ENCODE measurements at places on chromosomes 11 and 22.

DNA sequence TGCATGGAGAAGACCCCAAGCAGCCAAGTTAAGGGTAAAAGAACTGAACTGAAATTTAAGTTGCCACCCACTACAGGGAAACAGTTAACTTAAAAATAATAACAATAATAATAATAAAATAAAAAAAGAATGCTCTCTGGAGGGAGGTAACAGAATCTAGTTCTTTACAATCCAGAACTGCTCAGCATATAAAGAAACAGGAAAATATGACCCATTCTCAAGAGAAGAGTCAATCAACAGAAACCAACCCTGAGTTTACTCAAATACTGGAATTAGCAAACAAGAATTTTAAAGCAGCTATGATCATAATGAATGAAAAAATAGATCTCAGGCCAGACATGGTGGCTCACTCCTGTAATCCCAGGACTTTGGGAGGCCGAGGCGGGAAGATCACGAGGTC lies 53.8 kb downstream of the DENND5A start:
- DNase-seq: no peak

- no peak for DNase-seq
Measured at GRCh38 chr11:64013141-64013896, 22.4 kb upstream of the FLRT1 start.

DNA sequence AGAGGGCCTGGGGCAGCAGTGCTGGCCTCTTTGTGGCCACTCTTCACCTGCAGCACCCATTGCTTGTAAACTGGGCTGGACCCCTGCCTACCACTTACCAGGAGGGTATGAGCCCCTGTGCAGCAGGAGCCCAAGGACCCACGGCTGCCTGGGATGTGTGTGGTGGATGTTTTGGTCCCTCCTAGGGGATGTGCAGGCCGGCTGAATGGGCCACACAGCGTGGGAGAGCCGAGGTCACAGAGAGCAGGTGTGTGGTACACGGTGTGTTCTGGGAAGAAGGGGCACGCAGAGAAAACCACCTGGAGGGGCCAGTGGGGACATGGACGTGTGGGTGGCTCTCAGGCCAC lies 19.3 kb upstream of the GNB1L start:
- no peak for DNase-seq

DNA sequence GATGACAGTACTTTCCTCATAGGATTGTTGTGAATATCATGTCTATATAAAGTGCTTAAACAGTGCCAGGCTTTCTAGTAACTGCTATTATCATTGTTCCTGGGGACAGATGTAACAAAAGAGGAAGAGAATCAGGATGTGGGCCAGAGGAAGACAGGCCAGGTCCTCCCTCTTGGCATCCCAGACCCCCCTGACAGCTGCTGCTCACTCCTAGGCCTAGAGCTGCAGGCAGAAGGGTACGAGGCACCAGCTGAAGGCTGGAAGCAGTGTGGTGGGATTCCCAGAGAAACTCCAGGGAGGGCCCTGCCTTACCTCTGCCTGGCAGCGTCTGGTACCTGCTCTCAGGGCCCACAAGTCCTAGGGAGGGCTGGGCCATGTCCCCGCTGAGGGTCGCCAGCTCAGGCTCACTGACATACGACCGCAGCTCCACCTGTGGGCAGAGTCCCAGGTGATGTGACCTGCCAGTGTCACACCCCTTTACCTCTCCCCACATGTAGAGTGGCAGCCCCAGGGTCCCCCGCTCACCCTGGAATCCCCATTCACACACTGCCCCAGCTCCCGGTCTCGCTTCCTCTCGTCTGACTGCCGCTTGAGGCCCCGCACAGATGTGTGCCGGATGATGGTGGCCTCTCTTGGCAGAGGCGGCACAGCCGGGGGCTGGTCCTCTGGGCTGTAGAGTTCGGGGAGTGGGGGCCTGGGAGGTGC lies 52.2 kb downstream of the C11orf58 start:
- DNase-seq: no peak

GRCh38 chr11:12182676-12183541 lies 72.5 kb downstream of the MICAL2 start:
- no peak for DNase-seq

DNA sequence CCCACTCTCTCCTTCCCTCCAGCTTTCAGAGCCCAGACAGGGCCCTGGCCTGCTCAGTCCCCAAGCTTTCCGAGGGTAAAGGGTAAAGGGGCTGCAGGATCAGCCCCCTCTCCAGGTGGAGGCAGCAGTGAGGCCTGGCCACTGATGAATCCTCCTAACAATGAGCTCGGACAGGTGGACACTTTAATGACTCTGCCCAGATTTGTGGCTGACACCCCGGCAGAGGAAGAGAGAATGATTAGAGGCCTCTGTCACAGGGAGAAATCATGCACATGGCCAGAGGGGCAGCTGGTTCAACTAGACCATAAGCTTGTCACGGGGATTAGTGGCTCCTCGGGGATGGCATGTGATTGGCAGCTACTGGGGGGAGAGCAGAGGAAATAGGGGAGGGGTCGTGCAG lies 587.5 kb upstream of the B3GAT1 start:
- DNase-seq: no peak

DNA sequence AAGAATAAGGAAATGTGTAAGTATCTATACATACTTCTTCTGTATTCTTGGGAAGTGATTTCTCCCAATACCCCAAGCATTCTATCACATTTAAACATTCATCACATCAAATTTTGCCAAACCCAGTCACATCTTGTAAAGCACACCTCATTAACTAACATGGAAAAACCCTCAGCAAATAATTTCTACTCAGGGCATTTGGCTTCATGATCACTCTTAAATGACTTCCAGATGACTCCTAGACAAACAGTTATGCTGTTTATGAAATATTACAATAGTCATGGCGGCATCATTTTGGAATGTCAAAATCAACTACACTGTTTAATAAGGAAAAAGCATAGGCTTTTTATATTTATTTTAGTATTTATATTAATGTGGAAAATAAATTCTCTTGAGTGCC lies 47.3 kb upstream of the CCDC34 start:
- DNase-seq: no peak

GRCh38 chr11:76559346-76559745 lies 111.2 kb downstream of the LRRC32 start:
- no peak for DNase-seq

- peak; percentile 66 for DNase-seq
Measured at GRCh38 chr22:38733724-38734381, 21.9 kb downstream of the SUN2 start.

DNA sequence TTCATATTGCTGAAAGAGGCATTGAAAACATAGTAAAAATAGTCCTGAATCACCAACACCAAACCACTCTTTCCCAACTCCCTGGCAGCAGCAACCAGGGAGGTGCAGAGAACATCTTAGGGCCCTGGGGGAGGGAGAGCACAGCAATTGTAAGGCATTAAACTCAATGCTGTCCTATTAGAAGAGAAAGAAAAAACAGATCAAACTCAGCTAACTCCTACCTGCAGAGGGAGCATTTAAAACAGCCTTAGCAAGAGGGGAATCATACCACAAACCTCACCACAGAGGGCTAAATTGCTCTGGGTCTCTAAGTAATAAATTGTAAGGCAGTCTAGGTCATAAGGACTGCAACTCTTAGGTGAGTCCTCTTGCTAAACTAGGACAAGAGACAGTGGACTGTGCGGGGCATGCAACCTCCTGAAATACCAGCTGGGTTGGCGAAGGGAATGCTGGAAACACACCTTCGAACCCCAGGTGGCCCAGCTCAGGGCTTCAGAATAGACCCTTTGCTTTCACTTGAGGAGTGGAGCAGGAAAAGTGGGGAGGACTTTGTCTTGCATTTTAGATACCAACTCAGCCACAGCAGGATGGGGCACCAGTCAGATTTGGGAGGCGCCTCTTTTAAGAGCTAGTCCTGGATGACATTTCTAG lies 697.1 kb upstream of the FAT3 start:
- no peak for DNase-seq

Data from DMS 273 treated with DMSO at 0.1 percent for 48 hours (cell line).